ENCODE measurements at places on chromosomes 3 and 15.

GRCh38 chr3:143200001-143200924, 80.7 kb downstream of the CHST2 start:
- DNase-seq = no peak

GRCh38 chr3:29758434-29759322, 477.8 kb downstream of the RBMS3 start:
- DNase-seq = peak; percentile 83

DNA sequence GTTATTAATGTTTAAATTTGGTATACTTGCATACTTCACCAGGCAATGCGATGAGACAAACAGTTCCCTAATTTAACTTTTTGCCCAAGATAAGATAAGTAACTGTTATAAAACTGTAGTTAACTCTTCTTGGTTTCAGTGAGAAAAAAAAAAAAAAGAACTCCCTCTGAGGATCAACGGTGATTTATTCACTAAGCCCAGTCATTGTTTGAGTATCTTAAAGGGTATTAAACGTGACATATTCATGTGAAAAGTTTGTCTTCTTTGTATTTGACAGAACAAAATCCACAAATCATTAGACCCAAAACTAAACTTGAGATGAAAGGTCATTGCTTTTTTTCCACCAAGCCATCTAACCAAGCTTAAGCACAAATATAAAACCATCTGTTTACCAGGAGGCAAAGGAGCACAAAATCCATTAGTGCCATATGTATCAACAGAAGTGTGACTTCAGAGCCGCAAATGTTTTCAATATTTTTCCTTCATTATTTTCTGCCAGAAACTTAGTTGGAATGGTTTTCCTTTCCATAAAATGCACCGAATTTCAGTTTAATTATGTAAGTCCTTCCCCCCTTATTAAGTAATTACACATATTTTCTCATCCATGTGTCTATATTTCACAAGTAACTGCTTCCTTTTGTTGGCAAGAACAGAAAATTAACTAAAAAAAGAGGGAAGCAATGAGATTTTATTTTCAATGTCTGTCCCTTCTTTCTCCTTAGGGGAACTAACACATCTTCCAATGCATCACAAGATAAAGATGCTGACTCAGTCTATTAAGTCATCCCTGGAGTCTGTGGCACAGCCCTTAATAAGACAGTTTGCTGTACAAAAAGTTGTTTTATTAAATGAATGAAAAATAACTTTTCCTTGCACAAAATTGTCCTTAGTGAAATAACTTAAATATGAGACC, 92.2 kb upstream of the RAP2B start:
- peak; percentile 6 for DNase-seq

DNA sequence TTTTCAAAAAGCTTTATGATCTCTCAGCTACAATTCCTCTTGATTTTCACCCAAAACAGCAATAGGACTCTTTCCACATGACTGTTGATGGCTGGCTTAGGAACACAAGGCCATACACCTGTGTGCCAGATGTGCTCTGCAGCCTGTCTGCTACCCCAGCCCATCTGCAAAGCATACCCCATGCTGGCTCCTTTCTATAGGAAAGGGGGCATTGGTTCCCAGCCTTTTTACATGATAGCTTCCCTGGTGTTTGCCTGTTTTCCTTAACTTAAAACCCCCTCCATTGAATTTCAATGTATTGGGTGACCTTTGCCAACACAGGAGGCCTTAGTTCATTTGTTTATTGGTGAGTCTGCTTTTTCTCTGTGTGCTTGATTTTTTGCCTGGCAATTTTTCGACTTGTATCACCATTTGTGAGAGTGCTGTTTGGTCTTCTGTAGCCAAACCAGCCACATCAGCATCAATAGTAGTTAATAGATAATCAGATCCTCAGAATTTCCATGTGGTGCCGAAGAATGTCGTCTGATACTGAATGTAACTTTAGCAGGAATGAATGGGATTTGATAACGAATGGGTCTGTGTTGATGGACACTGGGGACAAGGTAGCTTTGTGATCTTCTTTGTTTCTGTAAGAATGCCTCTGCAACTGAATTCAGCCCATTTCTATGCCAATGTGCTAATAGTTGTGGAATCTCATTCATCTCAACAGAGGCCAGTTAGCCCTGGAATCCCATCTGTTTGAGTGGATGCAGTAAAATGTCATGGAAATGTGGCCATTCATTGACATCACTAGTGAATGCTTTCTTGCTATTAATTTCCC, 272.2 kb upstream of the RARB start:
- DNase-seq = no peak

DNA sequence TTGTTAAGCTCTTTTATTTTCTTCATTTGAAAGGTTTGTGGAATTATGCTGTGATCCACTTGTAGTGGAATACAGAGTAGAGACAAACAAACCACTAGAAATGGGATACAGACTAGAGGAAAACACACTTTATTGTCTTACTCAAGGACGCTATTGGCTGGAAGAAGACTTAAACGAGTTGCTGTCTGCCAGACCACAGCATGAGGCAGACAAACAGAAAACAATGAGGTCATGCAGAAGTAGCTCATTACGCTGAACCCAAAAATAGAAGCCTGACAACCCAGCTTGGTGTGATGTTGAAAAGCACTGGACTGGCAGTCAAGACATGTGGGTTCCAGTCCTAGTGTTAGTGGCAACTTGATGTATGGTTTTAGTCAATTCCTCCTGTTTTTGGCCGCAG, 62.4 kb upstream of the P3H2 start:
- peak; percentile 94 for DNase-seq

All from astrocyte of the cerebellum (primary cell).